ENCODE measurements at places on chromosomes 7 and 10.

DNA sequence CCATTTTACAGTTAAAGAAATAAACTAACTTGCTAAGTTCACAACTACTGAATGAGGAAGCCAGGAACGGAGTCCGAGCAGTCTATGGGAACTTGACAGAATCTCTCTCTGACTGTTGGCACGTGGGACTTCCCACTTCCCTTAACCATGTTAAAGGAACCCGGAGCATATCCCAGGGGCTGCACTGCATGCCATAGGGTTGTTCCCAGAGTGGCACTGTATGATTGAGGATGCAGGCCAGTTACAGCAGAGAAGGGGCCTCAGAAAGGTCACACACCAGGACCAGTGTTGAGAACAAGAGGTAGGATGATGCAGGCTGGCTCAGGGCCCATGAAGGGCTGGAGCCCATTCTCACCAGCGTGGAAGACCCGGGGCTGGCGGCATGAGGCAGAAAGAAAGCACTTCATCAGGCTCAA lies 201.8 kb downstream of the NSUN6 start:
- no peak for DNase-seq

DNA sequence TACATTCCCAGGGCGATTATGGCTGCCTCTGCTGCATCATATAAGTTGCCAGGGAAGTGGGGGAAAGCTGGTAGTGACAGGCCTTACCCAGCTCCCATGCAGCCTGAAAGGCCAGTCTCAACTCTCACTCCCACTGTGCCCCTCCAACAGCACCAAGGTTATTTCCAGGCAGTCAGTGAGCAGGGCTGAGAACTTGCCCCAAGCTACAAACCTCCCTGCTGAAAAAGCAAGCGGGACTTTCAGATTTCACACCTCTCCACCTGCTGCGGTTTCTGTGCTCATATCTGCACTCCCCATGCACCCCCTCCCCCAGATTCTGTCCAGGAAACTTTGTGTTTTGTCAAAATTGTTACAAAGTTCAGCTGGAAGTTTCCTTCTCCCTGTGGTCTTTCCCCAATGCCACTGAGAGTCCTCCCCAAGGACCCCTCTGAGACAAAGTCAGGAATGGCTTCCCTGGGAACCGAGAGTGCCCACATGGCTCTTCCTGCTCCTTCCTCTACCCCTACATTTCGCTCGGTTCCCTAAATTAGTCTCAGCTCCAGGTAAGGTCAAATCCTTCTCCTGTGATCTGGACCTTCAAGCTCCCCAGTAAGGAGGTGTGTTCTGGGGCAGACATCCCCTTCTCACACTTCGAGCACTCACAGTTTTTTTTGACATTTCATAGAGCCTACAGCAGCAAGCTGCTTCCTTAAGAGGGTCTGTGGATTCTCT lies 25.3 kb upstream of the WNT2 start:
- no peak for DNase-seq

DNA sequence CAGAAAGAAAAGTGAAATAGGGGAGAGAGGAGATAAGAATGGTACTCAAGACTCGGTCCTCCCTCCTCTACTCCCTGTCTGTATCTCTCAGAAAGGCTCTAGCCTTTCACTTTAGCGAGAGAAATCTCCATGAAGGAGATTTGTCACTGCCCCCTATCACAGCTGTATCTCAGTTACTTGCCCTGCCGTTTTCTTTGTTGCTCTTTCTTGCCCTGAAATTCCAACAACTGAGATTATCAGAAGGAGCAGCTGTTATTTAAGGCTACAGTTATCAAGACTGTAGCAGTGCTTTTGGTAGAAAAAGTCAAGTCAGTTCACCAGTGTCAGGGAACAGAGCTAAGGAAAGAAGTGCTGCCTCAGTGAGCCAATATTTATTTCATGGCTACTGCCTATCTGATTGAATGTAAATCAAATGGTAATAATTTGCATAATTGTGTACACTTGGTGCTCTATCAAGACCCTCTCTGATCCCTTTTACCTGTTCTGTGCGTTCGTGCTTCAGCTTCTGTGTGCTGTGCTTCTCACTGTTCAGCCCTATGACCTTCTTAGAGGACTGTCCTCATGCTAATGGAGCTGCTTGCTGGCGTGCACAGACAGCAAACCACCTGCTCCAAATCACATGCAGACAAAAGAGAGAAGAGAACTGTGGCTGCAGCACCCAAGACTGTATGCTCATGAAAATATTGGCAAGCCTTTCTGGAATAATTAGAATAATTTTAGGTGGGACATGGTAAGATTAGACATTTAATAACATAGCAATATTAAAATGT lies 180.2 kb upstream of the FAM3C start:
- no peak for DNase-seq

DNA sequence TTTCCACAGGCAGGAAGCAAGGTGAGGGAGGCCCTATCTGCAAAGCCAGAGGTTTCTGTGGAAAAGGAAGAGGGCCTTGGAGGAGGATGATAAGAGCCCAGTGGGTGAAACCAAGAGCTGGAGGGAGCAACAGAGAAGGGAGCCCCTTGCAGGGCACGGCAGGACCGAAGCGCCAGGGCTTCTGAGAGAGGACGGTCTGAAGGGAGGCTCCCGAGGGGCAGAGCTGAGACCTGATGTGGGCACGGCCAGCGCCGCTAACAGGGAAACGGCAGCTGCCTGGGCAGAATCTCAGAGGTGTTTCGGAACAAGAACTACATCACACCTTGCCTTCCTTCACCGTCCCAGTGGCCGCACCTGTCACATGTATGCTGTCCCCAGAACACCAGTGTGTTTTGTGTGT lies 144.3 kb upstream of the ADARB2 start:
- no peak for DNase-seq

DNA sequence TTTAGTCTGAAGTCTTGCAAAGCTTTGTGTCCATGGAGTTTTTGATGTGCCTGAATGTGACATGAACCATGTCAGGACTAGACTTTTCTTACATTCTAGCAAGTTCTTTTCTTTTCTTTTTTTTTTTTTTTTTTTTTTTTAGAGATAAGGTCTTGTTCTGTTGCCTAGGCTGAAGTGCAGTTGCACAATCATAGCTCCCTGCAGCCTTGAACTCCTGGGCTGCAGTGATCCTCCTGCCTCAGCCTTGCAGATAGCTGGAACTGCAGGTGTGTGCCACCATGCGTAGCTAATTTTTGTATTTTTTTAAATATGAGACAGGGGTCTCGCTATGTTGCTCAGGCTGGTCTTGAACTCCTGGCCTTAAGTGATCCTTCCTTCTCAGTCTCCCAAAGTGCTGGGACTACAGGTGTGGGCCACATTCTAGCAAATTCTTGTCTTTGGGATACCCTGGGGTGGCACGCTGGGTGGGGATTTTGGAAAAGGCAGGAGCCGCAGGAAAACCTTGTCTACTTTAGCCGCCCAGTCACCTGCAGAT lies 152.8 kb downstream of the SVIL start:
- DNase-seq: no peak

- no peak for DNase-seq
Observed at GRCh38 chr10:112098682-112099081, 84.9 kb downstream of the GPAM start.

All from GM12891 (cell line).